ENCODE measurements at places on chromosomes 4 and X.

DNA sequence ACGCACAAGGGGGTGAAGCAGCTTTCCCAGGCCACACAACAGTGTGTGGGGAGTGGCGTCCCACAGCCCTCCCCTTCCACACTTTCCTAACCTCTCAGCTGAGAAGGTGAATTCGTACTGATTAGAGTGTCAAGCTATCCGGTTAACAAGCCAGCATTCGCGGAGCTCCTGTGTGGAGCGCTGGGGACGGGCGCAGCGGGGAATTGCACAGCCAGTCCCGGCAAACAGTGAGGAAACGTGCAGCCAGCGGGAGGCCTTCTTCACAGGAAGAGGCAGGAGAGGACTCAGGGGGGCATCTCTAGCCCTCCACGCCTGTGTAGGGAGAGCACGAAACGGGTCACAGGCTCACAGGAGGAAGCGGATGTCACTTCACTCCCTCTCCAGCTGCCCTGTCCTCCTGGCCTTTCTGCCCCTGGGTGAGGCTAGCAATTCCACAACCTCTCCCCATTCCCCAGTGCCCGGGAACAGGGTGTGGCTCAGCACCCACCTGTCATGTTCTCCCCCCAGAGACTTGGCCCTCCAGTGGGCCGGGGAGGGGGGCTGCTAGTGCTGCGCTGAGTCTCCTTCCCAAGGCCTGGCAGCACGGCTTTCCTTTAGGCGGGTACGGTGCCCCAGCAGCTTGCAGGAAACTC, 117.3 kb downstream of the CPZ start:
- DNase-seq = no peak

DNA sequence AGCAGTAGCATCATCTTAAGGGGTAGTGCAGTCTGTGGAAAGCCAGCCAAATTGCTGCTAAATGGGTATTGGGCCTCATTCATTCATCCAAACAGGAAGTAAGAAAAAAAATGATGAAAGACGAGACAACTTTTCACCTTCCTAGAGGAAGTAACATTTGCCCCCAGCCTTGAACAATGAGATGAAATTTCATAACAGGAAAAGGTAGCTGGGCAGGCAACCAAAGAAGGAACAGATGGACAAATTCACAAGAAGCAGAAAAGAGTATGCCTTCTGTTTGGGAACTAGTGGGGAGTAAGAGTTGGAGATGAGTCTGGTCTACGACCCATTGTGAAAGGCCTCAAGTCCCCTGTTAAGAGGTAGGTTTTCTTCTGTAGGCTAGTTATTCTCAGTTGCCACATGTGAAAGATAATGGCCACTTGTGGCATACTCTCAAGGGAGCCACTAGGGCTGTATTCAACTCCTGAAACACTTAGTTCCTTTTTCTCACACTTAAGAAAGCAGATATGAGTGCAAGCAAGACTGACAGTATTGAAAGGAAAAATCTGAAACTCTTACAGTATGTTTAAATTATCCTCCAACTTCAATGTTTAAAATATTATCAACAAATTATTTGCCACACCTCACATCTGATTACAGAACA, 190.4 kb downstream of the AR start:
- no peak for DNase-seq

DNA sequence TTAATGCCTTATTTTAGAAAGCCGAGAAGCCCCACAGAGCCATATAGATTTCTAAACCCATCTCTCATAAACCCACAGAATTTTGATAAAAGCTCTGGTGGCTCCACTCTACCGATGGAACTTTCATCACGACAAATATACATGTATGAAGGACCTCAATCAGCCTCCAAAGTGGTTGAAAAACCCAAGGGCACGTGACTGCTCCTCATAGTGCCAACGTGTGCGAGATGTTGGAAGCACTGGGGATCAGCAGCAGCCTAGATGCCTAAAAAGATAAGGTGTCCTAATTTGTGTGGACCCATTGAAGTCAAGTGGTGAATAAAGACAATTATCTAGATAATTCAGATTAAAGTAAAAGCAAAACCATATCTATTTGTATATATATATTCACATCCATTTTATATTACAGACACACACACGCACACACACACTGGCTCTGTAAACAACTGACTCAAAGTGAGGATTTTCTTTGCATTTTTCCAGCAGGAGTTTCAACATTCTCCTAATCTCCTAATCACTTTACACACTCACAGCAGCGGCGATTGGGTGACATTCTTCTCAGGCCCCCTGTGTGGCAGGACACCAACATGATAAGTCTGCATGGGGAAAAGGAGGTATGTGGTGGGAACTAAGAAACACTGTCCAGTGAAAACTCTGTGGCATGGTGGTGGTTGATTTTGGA, 2.8 kb upstream of the PITX2 start:
- no peak for DNase-seq

GRCh38 chr4:37754410-37755185, 68.4 kb upstream of the RELL1 start:
- DNase-seq = no peak

DNA sequence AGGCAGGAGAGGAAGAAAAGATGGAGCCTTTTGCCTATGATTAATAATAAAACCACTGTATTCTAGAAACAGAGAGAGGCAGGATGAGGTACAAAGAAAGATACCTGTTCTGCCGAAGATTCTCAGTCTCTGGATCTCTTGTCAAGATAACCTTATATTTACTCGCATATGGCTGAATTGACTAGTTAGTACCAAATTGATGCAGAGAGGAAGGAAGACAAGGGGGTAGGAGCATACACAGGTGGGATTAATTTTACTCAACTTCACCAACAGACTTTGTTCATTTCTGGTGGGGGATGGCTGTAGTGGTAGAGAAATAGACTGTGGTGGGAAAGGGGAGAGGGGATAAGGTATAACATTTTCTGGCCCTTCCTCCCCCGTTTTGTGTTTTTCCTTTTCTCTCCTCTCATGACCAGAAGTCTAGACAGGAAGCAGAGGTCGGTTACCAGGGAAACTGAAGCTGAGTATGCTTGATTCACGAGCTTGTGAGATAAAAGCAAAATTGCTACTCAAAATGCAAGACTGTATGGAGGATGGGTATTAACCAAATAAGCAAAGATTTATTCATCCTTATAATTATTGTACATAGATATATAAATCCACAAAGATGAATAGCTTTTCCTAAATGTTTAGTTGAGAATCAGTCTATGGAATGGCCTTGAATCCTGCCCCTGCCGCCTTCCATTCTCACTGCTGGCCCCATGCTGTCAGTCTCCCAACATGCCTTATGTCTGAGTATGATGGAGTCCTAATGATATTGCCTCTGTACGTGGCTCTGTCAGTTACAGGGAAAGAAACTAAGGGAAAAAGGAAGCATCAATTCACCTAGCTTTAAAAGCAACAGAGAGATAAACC, 17.8 kb upstream of the PAGE2B start:
- DNase-seq = no peak

GRCh38 chr4:110620691-110621327, 2.1 kb downstream of the PITX2 start:
- no peak for DNase-seq

GRCh38 chr4:48178931-48179330, 44.9 kb upstream of the TXK start:
- no peak for DNase-seq

DNA sequence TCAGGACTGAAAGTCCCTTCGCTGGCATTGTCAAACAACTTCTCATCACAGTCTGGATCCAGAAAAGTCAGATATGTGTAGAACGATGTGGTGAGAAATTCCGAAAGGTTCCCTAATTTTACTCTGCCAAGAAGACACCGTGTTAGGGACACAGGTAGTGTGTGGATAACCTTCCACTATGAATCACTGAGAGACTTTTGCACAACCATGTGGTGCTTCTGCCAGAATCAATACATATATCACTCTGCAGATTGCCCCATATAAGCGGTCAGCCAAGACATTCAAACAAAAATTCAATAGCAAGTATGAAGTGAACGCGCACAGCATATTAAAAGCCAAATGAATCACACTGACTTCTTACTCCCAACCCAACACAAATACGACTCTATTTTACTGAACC, 63.8 kb downstream of the PHKA2 start:
- DNase-seq = no peak

DNA sequence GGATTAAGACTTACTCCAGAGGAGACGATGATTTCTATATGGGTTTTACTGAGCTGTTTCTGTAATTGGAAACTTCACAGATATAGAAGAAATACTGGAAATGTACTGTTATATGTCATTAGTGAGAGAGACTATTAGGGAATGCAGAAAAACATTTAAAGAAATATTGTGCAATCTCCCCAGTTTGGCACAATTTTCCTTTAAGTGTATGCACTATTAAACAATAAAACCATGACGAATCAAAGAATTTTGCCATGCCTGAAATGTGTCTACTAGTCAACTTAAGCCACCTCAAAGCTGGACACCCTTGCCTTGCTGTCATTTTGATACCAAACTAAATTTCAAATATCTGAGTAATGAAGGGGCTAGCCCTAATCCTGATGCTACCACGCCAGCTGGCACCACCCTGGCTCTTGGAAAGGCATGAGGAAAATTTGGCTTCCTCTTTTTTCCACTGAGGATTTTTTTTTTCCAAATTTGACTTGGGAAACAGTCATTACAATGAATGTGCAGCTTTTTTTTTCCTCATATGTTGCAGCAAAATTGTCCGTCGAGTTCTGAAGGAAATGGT, 36.1 kb downstream of the MTTP start:
- DNase-seq = no peak

DNA sequence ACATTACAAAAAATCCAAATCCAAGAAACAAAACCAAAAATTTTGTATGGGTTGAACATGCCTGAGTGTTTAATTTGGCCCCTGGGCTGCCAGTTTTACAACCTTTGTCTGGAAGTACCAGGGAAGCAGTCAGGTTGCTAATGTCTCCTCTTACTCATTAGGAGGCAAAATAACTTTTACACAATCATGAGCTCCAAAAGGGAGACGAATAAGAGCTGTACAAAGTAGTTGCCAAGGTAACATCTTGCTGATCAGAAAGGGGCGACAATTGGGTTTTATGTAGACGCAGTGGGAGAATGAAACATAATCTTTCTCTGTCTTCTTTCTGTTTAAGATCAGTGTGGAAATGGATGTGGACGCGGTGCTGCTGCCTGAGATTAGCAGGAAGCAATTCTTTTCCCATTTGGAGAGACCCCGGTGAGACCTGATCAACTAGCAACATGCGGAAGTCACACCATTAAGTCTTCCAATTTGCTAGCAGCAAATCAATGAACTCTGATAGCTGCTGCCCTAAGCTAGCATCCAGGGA, 90.7 kb upstream of the IGFBP7 start:
- no peak for DNase-seq

DNA sequence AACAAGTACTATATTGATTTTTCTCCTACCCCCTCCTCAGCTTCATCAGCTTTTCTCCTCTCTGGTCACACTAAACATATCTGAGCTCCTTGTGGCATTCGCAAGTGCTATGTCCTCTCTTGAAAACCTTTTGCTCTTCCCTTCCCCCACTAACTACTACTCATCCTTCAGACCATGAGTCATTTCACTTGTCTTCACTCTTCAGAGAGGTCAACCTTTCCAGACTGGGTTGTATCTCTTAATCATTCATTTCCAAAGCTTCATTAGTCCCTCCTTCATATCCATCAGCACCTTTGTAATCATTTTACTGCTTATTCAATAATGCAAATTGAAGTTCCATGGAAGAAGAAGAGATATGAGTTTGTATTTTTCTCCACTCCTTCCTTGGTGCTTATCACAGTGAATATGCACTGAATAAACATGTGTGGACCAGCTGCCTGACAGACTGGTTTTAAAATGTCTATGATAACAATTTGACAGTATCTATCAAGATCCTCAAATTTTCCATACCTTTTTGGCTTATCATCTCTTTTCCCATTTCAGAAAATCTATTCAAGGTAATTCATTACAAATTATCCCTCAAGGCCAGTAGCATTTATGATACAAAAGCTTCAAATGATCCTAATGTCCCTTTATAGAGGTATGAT, 28.4 kb downstream of the DDX60L start:
- no peak for DNase-seq

DNA sequence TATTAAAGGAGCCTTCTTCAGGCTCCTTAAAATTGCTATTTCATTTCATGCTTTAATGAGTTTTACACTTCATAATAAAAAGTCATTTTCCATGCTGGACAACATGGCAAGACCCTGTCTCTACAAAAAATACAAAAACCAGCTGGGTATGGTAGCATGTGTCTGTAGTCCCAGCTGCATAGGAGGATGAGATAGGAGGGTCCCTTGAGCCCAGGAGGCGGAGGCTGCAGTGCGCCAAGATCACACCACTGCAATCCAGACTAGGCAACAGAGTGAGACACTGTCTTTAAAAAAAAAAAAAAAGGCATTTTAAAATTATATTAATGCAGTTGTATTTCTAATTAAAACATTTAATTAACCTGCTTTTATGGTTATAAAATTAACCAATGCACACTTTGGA, 49.2 kb downstream of the PDS5A start:
- no peak for DNase-seq

GRCh38 chr4:45120163-45120562, 393.8 kb upstream of the GNPDA2 start:
- DNase-seq = no peak

- peak; percentile 29 for DNase-seq
Observed at GRCh38 chr4:36243355-36244256, 708 bp downstream of the ARAP2 start.

- no peak for DNase-seq
Observed at GRCh38 chr4:84479663-84480062, 19.4 kb downstream of the NKX6-1 start.

GRCh38 chr4:118059397-118059796, 25.1 kb downstream of the NDST3 start:
- DNase-seq = no peak

DNA sequence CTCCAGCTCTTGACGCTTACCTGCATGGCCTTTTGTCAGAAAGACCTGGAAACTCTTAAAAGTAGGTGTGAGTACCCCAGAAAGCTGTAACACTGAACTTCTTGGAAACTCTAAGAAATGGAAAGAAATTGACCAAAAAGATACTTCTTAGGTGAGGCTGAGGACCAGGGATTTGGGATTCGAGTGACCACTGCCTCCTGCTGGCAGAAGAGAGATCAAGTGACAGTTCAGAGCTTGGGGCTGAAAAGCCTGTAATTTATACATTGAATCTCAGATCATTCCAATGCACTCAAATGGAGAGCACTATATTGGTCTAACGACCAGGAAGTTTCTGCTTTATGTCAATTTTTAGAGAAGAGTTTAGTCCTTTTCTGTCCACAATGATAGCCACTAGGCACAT, 204.6 kb downstream of the PDGFRA start:
- no peak for DNase-seq

GRCh38 chr4:2913168-2913567, 50.0 kb downstream of the NOP14 start:
- DNase-seq = no peak

GRCh38 chr4:154626793-154627484, 14.5 kb upstream of the FGG start:
- DNase-seq = peak; percentile 48

All from stimulated activated CD4-positive, alpha-beta T cell treated with anti-CD3 and anti-CD28 coated beads, Interleukin-1b, Interleukin-23, amount 100 ng/mL, for 4 hours (primary cell).